Lower lobe of right lung (tissue), 2 donors: ENCODE measurements at places on chromosomes 5 and 9. TPM values are rescaled to one million over a fixed set of nuclear protein-coding genes. Genes with fewer than 3 reads are reported as not detected.

GRCh38 chr5:17005107-17005828, 69.2 kb upstream of the MYO10 start:
- no peaks in the 10 kb centered on the region for H3K4me1 ChIP-seq
- no peak for DNase-seq
- no peaks in the 10 kb centered on the region for H3K27me3 ChIP-seq
- H3K4me3 ChIP-seq, result no peak overlapping the region
- H3K36me3 ChIP-seq, result no peaks in the 10 kb centered on the region

DNA sequence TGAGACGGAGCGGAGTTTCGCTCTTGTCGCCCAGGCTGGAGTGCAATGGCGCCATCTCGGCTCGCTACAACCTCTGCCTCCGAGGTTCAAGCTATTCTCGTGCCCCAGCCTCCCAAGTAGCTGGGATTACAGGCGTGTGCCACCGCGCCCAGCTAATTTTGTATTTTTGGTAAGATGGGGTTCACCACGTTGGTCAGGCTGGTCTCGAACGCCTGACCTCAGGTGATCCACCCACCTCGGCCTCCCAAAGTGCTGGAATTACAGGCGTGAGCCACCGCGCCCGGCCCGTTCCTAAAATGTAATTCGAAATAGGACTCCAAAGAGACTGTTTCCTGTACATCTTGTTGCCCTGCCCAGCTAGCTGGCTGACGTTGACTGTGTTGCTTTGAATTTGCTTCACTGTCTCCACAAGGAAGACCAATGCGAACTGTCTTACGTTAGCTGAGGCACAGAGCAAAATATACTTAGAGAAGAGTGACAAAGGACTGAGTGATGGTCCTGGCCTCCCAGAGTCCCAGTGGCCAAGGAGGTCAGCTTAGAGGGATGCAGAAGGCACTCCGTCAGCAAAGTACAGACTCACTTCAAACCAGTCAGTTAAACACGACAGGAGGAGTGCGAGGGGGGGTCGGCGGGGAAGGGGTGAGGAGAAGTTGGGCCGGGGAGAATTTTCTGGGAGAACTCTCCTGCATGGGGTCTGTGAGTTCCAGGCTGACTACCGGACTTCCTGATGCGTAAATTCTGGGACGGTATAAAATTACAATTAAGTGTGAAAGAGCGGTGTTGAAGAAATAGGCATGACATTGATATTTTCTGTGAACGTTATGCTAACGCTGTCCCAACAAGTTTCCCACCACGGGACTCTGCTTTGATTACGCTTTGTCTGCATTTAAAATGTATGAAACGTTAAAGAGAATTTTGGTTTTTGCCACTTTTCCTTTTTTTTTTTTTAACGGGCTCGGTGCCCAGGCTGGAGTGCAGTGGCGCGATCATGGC, 6.8 kb upstream of the TRIM41 start:
- no peaks in the 10 kb centered on the region for H3K36me3 ChIP-seq
- peak overlapping the region; percentile 55 for H3K4me3 ChIP-seq
- H3K4me1 ChIP-seq, result peaks cover 31% of the 10 kb centered on the region
- DNase-seq, result no peak
- H3K27me3 ChIP-seq, result no peaks in the 10 kb centered on the region

GRCh38 chr9:14831074-14831473, 79.2 kb downstream of the FREM1 start:
- no peak overlapping the region for H3K27ac ChIP-seq
- no peaks in the 10 kb centered on the region for H3K4me1 ChIP-seq
- no peak overlapping the region for H3K4me3 ChIP-seq
- no peak for DNase-seq
- no peaks in the 10 kb centered on the region for H3K27me3 ChIP-seq
- H3K36me3 ChIP-seq, result no peaks in the 10 kb centered on the region

PCDHB13 gene
- total RNA-seq, result 2.9 TPM

NPR3 gene
- total RNA-seq, result 35.8 TPM

GRCh38 chr5:127757576-127757975, 54.4 kb downstream of the CCDC192 start:
- H3K4me1 ChIP-seq, result no peaks in the 10 kb centered on the region
- no peak for DNase-seq
- no peaks in the 10 kb centered on the region for H3K36me3 ChIP-seq
- H3K27ac ChIP-seq, result no peak overlapping the region

DNA sequence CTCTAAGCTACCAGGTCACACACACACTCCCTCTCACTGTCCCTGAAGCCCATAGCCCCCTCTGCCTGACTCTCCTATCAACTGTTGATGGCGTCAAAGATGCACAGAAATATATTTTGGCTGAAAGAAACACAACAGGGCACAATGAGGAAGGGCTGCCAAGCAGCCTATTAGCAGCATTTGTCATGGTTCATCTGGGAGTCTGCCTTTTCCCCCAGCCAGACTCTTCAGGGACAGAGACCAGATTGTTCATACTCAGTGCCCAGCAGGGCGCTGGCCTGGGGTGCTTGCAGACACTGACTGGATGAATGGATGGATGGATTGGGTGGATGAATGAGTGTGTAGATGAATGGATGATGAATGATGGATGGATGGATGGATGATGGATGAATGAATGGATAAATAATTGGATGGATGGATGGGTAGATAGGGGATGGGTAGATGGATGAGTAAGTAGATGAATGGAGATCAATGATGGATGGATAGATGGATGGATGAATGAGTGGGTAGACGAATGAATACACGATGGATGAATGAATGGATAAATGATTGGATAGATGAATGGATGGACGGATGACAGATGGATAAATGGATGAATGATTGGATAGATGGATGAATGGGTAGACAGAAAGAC, 90.5 kb downstream of the ADAMTS2 start:
- H3K36me3 ChIP-seq, result no peaks in the 10 kb centered on the region
- no peak for DNase-seq
- no peak overlapping the region for H3K4me3 ChIP-seq
- H3K27ac ChIP-seq, result no peak overlapping the region
- H3K4me1 ChIP-seq, result no peaks in the 10 kb centered on the region
- H3K27me3 ChIP-seq, result no peaks in the 10 kb centered on the region

DNA sequence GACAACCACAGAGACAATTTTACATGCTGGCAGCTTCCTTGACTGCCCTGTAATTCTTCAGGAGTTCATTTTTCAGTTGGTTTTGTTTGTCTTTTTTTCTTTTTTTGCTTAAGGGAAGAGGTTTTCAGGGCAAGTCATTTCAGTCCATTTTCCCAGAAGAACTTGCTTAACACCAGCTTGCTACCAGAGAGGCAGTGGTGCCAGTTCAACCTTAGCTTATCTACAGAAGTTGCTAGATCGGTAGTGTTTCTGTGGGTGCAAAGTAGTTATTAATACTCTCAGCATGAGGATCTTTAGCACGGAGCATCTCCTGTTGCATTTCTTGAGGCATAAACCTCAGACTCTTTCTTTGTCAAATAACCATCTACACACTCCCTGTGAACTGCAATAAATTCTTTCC, 1.1 kb downstream of the SPEF2 start:
- no peaks in the 10 kb centered on the region for H3K27me3 ChIP-seq
- peak overlapping the region; percentile 82 for H3K4me3 ChIP-seq

GRCh38 chr9:71985297-71985911, 74.0 kb downstream of the C9orf85 start:
- DNase-seq, result no peak
- H3K27ac ChIP-seq, result no peak overlapping the region
- no peaks in the 10 kb centered on the region for H3K4me1 ChIP-seq

- no peak overlapping the region for H3K27ac ChIP-seq
- no peaks in the 10 kb centered on the region for H3K36me3 ChIP-seq
- H3K27me3 ChIP-seq, result no peaks in the 10 kb centered on the region
- no peak for DNase-seq
Measured at GRCh38 chr5:142931896-142932686, 161.9 kb downstream of the ARHGAP26 start.

DNA sequence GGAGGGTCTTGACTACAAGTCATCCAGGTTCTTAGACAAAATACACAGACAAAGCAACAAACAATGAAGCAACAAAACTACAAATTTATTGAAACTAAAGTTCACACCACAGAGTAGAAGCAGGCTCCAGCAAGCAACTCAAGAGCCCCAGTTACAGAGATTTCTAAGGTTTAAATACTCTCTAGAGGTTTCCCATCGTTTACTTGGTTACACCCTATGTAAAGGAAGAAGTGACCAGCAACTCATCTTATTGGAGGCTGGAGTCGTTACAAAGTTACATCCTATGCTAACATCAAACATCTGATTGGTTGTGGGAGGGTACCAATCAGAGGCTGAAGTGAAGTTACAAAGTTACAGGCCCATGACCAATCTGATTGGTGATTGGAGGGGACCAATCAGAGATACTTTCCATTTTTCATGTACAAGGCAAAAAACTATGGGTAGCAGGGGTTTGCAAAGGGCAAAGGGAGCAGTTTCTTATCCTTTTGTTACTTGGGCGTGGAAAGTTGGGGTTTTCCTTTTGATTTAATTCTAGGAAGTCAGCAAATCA, 2292.6 kb upstream of the C9orf72 start:
- no peaks in the 10 kb centered on the region for H3K4me1 ChIP-seq
- no peaks in the 10 kb centered on the region for H3K36me3 ChIP-seq
- H3K27ac ChIP-seq, result no peak overlapping the region
- H3K27me3 ChIP-seq, result no peaks in the 10 kb centered on the region
- DNase-seq, result no peak

- H3K27me3 ChIP-seq, result no peaks in the 10 kb centered on the region
- H3K27ac ChIP-seq, result no peak overlapping the region
- no peak overlapping the region for H3K4me3 ChIP-seq
- no peaks in the 10 kb centered on the region for H3K36me3 ChIP-seq
- no peak for DNase-seq
Measured at GRCh38 chr5:111901296-111901695, 144.3 kb upstream of the NREP start.

DNA sequence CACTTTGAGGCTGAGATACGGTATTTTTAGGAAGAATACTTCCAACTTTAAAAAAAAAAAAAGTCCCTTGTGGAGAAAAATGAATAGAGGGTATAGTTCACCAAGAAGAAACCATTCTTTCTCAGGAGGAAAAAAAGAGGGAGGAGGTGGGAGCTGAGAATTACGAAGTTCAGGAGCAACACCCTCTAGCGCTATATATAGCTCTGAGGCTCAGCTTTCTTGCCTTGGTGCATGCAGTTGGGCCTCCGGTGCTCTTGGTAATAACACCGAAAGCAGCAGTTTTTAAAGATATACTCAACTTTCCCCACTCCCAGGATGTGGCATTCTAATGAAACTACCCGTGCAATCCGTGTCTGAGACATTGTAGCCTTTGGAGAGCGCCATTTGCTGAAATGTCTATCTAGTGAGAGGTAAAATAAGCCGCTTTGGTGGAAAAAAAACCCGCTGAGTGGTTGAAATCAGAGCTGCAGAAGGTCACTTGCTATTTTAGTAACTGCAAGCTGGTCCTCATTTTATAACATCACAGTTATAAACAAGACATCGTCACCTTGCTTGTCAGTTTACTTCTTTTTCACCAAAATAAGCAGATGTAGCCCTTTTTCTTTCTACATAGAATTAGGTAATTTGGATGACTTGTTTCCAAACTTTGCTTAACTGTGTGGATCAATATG, 156.4 kb downstream of the RORB start:
- H3K27ac ChIP-seq, result no peak overlapping the region
- no peaks in the 10 kb centered on the region for H3K4me1 ChIP-seq
- no peak overlapping the region for H3K4me3 ChIP-seq
- H3K27me3 ChIP-seq, result no peaks in the 10 kb centered on the region
- no peaks in the 10 kb centered on the region for H3K36me3 ChIP-seq

- no peak overlapping the region for H3K27ac ChIP-seq
- H3K36me3 ChIP-seq, result no peaks in the 10 kb centered on the region
- peaks cover 5% of the 10 kb centered on the region for H3K27me3 ChIP-seq
- DNase-seq, result no peak
Measured at GRCh38 chr5:1375871-1376810, 31.2 kb upstream of the CLPTM1L start.

DNA sequence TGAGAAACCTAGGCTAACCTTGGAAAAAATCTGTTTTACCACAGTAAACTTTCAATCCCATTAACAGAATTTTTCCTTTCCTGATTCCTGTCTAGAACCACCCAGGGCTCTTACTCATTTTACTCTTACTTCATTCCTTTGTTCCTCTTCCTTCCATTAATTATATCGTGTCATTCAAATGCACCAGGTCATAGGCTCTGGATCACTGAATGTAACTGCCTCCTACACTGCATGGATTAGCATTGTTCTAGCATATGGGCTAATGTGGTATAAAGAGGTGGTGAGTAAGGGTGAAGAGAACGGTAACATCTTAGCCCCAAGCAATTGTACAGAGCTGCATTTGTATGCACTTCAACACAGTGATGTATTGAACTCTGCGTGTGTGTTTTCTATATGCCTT, 49.5 kb upstream of the SPINK5 start:
- no peaks in the 10 kb centered on the region for H3K27me3 ChIP-seq
- H3K4me3 ChIP-seq, result no peak overlapping the region
- H3K27ac ChIP-seq, result no peak overlapping the region
- no peaks in the 10 kb centered on the region for H3K4me1 ChIP-seq

GRCh38 chr9:3903273-3903672, 377.5 kb upstream of the RFX3 start:
- H3K4me3 ChIP-seq, result no peak overlapping the region
- H3K4me1 ChIP-seq, result peaks cover 15% of the 10 kb centered on the region
- no peak for DNase-seq
- H3K27me3 ChIP-seq, result no peaks in the 10 kb centered on the region

IL3 gene
- total RNA-seq, result not detected

DNA sequence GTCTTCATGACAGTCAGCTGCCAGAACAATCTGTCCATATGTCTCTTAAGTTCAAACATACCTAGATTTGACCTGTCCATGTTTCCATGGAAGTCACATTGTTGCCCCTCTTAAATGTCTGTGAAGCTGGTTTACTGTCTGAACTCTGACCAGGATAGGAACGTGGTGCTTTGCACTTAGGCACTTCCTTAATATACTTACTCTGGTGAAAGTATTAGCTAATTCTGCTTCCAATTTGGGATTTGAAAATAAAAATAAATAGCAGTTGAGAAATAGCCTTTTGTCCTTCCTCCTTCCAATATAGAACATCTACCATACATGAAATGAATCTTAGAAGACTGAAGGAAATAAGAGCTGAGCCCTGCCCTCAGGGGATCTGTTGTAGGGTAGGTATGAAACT, 524.5 kb upstream of the CLINT1 start:
- H3K27ac ChIP-seq, result no peak overlapping the region
- H3K4me3 ChIP-seq, result no peak overlapping the region

CYLC2 gene
- not detected for total RNA-seq

DNA sequence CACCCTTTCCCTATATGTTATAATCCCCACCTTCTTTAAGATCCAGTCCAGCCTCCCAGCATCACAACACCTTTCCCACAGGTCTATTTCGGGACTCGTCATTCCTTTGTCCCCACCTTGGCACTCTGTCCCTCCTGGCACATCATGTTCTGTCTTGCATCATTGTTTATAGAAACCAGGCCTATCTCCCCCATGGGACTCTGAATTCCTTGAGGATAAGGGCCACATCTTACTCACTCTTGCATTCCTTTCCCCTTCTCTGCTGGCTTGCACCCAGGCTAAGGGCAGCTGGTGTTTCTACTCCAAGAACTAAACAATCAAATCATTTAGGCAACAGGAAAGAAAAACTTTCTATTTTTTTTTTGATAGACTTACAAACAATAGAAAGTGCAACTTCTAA, 205.7 kb downstream of the AGTPBP1 start:
- H3K27ac ChIP-seq, result peak overlapping the region; percentile 44
- no peaks in the 10 kb centered on the region for H3K4me1 ChIP-seq
- DNase-seq, result peak; percentile 62
- no peak overlapping the region for H3K4me3 ChIP-seq
- H3K36me3 ChIP-seq, result no peaks in the 10 kb centered on the region

TAF1L gene
- not detected for total RNA-seq
